ENCODE measurements at places on chromosomes 3 and 15.

DNA sequence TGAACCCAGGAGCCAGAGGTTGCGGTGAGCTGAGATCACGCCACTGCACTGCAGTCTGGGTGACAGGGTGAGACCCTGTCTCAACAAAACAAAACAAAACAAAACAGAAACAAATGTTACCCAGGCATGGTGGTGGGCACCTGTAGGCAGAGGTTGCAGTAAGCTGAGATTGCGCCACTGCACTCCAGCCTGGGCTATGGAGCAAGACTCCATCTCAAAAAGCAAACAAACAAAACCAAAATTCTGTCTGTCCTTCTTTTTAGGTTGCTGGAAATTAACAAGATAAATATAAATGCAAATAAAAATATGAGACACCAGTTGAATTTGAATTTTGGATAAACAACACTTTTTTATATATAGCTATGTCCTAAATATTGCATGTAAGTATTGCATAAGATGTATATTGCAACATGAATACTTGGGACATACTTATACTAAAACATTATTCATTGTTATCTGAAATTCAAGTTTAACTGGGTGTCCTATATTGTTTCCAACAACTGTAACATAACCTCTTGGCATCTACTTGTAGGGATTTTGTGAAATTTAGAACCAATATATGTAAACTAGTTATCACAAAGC lies 4.7 kb upstream of the CEP97 start:
- no peak for DNase-seq

DNA sequence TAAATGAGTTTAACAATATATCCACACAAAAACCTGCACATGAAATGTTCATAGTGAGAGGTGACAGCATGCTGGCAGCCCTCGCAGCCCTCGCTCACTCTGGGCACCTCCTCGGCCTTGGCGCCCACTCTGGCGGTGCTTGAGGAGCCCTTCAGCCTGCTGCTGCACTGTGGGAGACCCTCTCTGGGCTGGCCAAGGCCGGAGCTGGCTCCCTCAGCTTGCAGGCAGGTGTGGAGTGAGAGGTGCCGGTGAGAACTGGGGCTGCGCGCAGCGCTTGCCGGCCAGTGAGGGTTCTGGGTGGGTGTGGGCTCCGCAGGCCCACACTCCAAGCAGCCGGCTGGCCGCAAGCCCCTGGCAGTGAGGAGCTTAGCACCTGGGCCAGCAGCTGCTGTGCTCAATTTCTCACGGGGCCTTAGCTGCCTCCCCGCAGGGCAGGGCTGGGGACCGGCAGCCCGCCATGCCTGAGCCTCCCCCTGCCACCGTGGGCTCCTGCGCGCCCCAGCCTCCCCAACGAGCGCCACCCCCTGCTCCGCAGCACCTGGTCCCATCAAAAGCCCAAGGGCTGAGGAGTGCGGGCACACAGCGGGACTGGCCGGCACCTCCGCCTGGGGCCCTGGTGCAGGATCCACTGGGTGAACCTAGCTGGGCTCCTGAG lies 3.4 kb downstream of the CCDC13 start:
- DNase-seq = no peak

- no peak for DNase-seq
Measured at GRCh38 chr3:34323517-34323916, 525.1 kb downstream of the PDCD6IP start.

DNA sequence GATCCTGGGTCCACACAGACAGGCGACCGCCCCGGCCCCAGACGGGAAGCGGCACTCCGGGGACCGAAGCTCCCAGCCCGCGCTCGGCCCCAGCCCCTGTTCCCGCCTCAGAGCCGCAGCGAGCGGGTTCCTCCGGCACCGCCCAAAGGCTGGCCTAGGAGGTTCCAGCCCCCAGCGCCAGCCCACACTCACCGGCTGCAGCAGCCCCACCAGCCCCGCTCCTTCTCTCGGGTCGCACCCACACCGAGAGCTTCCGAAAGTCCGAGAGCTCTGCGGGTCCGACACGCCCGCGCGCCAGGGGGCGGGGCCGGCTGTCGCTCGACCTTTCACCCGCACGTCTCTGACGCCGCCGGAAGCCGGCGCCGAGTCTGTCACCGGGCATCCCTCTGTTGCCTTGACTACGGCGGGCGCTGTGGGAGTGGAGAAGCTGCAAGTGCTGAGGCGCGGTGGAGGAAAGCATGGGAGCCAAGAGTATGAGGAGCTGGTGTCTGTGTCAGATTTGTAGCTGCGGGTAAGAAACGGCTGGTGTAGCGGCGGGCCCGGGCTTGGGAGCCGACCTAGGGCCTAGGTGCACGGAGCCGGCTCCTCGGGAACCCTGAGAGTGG lies at the start of the genes EFL1 and SAXO2:
EFL1 (minus strand) TSS at position 313 of the 605 bp plus-strand sequence. CDS start 956 bp downstream, outside the sequence.
SAXO2 (plus strand) TSS at position 397 of the 605 bp plus-strand sequence; CDS start at position 459, 62 bp downstream.
- DNase-seq = peak; percentile 85

GRCh38 chr3:117995842-117996437 lies 1038.7 kb downstream of the IGSF11 start:
- DNase-seq = no peak

DNA sequence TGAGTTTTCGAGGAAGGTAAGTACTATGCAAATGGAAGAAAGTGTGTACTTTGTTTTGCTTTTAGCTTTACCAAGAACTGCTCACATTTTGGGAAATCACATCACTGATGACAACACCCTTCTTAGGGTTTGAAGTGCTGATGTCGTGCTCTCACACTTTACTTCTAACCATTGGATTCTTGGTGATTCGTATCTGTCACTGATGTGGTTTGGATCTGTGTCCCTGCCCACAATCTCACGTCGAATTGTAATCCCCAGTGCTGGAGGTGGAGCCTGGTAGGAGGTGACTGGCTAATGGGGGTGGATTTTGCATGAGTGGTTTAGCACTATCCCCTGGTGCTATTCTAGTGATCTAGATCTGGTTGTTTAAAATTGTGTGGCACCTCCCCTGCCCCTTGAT lies 75.4 kb upstream of the RGMA start:
- DNase-seq = no peak

- peak; percentile 99 for DNase-seq
Measured at GRCh38 chr15:78149068-78149804, at the start of gene IDH3A. TSS of gene IDH3A (plus strand) at chr15:78149362. CDS start at chr15:78149404, 42 bp downstream.

DNA sequence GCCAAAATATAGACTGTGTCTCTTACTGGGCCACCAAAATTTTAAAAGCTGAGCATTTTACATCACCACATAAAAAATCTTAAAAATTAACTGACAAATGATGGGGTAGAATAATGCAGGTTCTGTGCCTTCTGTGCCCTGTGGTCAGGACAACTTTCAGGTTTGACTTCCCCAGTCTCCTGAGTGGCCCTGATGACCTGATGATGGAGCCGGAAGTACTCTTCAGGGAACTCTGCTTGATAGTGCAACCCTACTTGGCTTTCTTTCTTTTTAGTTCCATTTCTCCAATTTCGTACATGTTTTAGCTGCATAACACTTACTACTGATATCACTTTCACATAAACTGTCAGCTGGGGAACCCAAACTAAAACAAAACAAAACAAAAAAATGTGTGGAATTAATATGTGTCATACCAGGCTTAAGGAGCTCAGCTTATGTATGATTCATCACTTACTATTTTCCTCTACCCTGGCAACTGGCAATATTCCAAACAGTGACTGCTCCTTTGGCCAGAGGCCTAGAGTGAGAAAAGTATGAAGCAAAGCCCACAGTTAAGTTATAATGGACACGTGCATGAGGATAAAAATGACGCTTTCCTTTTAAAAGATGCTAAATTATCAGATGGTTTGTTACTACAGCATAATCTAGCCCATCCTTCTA lies 194.3 kb downstream of the BCHE start:
- DNase-seq = no peak

DNA sequence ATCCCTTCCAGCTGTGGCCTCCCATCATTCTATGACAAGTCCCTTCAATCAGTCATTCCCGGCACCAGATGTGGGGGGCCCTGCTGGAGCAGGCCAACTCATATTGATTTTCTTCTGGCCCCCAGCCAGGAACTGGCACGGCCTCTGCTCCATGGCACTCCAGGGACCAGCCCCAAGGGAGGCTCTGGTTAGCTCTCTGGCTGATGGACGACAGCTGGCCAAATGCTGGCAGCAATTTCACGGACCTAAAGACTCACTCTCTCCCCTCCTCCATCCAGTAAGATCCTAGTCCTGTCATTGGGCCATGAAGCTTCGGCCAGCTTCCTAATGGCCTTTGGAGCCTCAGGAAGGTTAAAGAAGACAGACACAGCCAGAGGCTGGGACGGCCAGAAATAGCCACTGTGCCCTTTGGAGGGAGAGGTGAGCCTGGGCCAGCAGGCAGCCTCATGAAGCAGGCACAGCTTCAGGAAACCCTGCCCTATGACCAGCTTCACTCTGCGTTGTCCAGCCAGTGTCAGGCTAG lies 131.0 kb downstream of the MEX3B start:
- DNase-seq = no peak

DNA sequence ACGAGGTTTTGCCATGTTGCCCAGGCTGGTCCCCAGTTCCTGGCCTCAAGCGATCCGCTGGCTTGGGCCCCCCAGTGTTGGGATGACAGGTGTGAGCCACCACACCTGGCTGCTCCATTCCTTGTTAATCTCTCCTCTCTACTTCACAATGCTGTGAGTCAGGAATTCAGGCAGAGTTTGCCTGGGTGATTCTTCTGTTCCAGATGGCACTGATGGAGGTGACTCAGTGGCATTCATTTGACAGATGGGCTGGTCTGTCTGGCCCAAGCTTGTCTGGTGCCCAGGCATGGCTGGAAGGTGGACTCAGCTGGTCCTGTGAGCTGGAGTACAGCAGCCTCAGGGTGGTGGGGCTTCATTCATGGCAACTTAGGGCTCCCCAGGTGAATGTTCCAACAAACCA lies 43.2 kb downstream of the SLC6A20 start:
- DNase-seq = no peak

DNA sequence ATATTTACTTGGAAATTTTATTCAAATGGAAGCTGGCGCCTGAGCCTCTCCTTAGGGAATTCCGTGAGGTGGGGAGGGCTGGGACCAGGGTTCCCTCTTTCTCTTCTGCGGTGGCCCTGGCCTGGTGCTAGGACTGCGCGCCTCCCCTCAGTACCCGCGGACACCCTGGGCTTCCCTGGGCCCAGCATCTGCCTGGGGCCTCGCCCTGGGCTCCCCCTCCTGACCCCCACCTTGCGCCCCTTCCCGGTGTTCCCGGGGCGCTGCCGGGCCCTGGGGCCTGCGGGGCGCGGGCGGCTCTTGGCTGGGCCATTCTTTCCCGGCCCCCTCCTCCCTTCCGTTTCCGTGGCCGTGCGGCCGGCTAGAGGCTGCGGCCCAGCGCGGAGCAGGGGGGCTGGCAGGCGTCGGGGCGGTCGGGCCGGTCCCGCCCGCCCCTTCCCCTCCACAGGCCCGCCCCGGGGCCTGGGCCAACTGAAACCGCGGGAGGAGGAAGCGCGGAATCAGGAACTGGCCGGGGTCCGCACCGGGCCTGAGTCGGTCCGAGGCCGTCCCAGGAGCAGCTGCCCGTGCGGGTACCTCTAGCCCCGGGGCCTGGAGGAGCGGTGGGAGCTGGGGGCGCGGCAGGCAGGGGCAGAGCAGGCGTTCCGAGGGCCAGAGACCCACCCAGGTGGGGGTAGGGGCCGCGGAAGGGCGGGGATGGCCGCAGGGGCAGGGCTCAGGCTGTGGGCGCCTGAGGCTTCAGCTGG lies at the start of gene FES:
FES (plus strand) TSS at position 529 of the 743 bp plus-strand sequence. CDS start 542 bp downstream, outside the sequence.
- no peak for DNase-seq

DNA sequence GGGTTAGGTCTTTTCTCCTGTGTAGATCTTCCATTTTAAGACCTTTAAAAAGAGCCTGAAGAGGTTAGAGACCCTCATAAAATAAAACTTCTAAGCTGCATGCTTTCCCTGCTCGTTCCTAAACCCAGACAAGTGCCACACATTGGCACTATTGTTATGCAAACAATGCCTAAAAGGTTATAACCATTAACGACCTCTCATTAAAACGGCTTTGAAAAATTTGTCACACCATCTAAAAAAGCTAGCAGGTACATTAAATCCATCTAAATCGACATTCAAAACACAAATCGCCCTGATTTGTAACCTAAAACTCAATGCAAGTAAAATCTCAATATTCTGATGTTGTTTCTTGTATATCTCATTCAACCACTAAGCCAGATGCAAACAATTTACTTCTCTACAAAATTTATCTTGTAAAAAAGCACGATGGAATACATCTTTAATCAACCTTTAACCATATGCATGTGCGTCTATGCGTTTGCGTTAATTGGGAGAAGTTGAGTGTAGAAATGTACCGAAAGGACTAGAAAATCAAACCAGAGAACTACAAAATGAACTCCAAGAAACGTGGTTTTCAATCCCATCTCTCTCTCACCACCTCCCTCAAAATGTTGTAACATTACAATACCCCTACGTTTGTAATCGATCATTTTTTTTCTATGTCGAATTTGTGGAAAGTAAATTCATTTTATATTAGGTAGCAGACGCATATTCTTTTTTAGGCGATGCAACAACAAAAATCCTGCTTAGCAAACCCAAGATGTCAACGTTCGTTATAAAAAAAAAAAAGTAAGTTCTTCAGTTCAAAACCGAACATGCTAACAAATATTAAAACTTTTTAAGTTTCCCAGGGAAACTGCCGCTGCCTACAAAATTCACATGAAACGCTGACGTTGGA lies 1.2 kb downstream of the ALDH1A2 start:
- DNase-seq = no peak

- DNase-seq = no peak
Measured at GRCh38 chr3:14871456-14872200, 52.9 kb downstream of the FGD5 start.

GRCh38 chr3:192889679-192890078 lies 28.0 kb downstream of the MB21D2 start:
- no peak for DNase-seq

- DNase-seq = no peak
Measured at GRCh38 chr3:194087280-194087679, 48.7 kb upstream of the HES1 start.

GRCh38 chr3:136728473-136728872 lies 23.7 kb downstream of the STAG1 start:
- no peak for DNase-seq

GRCh38 chr3:66353530-66353929 lies 132.7 kb downstream of the SLC25A26 start:
- DNase-seq = no peak

DNA sequence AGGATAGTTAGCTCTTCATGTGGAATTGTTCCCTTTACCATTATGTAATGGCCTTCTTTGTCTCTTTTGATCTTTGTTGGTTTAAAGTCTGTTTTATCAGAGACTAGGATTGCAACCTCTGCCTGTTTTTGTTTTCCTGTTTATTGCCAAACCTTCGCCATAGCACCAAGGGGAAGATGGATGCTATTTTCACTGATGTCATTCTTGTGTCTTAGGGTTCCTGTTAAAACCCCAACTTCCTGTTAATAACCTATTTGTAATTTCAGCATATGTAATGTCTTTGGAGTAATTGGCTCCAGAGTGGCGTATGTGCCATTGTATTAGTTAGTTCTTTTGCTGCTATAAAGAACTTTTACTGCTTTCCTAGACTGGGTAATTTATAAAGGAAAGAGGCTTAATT lies 10.8 kb downstream of the SAMMSON start:
- DNase-seq = no peak

DNA sequence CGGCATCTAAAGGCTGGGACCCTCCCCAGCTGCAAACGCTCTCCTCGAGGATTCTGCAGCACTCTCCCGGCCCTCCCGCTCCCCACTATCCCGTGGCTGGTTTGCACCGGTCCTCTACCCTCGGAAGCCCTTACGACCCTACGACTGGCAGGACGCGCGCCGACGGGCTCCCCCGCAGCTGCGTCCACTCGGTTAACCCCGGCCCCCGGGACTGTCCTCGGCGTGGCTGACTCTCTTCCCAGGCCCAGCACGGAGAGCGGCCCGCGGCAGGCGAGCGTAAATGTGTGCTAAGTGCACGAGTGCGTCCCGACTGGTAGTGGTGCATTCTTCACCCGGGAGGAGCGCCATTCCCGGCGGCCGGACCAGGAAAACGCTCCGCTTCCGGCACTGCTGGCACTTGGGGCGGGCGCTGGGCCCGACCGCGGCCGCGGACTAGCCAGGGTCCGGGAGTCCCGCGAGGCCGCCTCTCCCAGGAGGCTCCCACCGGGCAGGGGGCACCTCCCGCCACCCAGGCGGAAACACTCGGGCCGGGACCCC lies 508 bp downstream of the GORASP1 start:
- DNase-seq = no peak
